Fibroblast of pulmonary artery (primary cell): ENCODE measurements at places on chromosomes 5 and 9.
A peak's percentile ranks its signal among the peaks of the same experiment; 100 is the strongest.

DNA sequence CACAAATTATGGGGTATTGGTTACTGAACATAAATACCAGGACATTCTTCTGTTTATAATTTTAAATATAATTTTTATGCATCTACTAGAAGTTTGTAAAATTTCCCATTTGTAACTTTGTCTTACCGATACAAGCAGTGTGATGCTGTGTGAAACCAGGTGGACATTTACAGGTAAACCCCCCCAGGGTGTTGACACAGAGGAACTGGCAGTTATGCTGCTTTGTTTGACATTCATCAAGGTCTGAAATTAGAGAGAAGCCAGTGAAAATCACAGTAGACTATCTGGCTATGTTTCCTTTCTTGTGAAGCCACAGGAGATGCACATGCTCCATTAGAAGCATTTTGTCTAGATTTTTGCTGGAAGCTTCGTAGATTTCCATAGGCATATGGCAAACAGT lies 190.9 kb downstream of the SLC12A2 start:
- DNase-seq = no peak

GRCh38 chr5:66769839-66770617 lies 173.8 kb downstream of the MAST4 start:
- DNase-seq = peak; percentile 31

GRCh38 chr5:173793648-173794548 lies 94.3 kb upstream of the CPEB4 start:
- DNase-seq = no peak

DNA sequence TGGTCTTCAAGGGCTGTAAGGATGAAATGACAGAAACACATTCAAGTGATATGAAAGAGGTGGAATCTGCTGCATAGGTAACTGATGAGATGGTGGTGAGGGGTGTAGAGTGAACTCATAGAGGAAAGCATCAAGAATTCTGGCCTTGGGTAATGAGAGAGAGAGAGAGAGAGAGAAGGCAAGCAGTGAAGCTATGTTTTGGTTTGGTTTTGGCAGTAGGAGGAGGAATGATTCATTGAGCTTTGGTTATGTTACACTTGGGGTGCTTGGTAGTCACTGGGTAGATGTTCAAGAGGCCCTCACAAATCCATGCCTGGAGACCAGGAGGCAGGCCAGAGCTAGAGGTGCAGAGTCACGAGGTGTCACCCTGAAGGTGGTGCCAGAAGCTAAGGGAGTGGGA lies 89.5 kb downstream of the EGFLAM start:
- no peak for DNase-seq

GRCh38 chr5:71932655-71933338 lies 174.5 kb upstream of the MAP1B start:
- DNase-seq = peak; percentile 94

GRCh38 chr9:38284039-38284575 lies 108.4 kb upstream of the ALDH1B1 start:
- no peak for DNase-seq

DNA sequence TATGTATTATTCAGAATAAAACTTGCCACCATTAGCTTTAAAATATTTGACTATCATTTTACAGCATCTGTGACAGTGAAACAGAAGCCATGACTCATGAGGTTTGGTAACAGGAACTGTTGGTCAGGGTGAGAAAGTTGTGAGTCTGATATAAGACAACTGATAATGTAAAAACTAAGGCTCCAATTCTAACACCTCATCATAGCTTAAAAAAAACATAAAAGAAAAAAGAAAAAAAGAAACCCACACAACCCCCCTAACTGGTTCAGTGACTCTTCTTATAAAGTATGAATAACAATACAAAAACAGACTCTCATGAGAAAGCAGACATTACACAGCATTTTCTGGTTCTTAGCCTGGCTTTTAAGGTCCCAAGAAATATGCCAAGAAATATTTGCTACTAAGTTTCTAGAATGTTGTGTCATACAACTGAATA lies 85.8 kb downstream of the MRPS27 start:
- DNase-seq = peak; percentile 63

DNA sequence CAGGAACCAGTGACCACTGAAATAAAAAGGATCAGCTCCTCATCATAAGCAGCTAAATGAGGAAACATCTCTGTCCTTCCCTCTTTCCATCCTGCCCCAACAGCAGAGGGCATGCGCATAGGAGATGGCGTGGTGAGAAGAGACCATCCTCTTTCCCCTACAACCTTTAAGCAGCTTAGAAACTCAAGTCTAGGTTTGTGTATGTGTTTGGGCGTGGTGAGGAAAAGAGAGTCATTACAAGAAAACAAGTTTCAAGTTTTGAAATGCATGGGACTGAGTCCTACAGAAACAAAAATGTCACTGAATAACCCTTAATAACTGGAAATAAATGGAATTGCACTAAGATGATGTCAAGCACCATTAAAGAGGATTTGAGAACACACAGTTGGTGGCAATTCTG lies 96.4 kb upstream of the IL12B start:
- no peak for DNase-seq

DNA sequence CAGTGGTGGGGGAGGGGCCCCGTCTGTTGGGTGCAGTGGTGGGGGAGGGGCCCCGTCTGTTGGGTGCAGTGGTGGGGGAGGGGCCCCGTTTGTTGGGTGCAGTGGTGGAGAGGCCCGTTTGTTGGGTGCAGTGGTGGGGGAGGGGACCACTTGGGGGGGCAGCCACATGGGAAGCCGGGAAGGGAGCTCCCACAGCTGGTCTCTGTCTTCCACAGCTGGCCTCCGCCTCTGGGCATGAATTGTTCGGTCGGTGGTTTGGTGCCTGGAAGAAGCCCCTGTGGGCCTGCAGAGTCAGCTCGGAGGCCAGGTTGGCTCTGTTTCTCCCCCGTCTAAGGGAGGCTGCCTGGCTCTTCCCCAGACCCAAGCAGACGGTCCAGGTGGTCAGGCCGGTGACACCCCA lies 69.3 kb downstream of the COL5A1 start:
- DNase-seq = no peak

GRCh38 chr9:73531658-73532057 lies 380.0 kb downstream of the ANXA1 start:
- DNase-seq = no peak

DNA sequence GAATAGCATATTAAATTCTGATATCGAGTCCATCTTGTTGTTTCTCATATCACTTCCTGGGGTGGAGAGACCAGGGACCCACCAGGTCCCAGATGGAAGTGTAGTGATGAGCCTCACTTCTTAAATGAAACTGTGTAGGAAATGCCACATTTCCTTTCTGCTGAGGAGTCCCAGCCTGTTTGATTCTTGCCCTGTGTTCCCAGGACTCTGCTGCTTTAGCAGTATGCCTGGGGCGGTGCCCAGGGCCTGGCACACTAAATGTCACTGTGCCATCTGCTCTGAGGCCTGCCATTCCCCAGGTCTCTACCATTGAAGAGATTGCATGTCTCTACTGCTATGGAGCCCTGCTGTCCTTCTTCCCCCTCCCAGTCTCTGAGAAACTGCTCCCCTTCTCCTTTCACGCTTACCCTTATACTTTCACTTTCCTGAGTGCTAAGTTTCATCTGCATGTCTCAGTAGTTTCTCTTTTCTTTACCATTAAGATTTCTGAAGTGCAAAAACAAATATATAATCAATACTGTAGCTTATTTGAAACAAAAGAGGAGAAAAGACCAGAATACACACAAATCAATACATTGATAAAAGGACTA lies 260.4 kb downstream of the GABRB2 start:
- DNase-seq = no peak

- peak; percentile 73 for DNase-seq
Measured at GRCh38 chr5:59693492-59694309, 199.8 kb downstream of the PDE4D start.

DNA sequence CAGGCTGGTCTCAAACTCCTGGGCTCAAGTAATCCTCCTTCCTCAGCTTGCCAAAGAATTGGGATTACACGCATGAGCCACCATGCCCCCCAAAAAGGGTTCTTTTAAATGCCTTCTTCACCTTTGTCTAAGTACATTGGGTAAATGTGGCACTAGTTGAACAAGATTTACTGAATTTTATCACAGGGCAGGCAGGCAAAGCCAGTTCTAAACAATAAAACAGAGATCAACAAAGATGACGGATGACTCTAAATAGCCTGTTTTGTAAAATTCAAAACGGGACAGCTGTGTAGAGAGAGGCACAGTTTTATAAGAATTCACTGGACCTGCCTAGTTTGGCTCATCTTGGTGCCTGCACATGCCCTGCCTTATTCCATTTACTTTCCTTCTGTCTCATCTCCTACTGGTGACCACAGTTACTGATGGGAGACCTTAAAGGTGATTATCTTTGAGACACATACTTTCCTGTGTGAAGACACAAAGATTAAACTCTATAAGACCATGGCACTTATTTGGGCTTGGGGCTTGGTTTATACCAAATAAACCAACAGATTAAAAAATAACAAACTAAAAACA lies 149.6 kb upstream of the DMRT1 start:
- DNase-seq = no peak

GRCh38 chr9:134332266-134332665 lies 6.0 kb downstream of the RXRA start:
- DNase-seq = no peak

GRCh38 chr9:87698069-87698809 lies 27.7 kb upstream of the CTSL start:
- DNase-seq = no peak

- DNase-seq = no peak
Measured at GRCh38 chr5:69341520-69342161, 9.0 kb upstream of the CCDC125 start.

GRCh38 chr5:149794487-149794971 lies 64.4 kb downstream of the PPARGC1B start:
- DNase-seq = no peak

GRCh38 chr9:132595319-132595718 lies 12.9 kb downstream of the BARHL1 start:
- no peak for DNase-seq

DNA sequence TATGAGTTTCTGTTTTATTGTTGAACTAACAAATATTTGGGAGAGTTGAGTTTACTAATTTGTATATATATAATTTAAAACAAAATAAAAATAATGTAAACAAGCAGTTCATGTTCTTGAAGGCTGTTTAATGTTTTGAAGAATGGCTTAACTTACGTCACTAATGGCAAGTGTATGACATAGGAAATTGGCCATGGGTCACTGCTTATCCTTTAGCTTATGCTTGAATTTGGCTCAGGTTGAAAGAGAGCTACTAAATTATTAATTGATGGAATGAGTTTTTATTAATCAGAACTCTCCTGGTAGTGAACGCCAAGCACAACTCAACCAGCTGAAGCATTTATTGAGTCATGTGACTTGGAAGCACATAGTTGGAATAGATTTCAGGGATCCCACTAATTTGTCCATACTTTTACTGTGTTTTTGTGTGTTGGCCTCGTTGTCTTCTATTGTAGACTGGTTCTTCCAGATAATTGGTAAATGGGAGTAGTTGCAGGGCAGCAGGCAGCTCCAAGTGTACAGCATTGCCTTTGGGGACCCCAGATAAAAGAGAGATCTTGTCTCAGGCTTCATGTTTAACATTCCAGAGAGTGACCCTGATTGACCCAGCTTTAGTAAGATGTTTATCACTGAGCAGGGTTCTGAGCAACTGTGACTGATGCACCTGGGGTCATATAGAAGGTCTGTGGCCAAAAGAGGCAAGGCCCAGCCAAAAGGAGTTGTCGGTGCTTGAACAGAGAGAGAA lies 13.5 kb downstream of the C5orf58 start:
- DNase-seq = no peak

GRCh38 chr5:74948031-74948546 lies 81.9 kb upstream of the FAM169A start:
- DNase-seq = peak; percentile 7

DNA sequence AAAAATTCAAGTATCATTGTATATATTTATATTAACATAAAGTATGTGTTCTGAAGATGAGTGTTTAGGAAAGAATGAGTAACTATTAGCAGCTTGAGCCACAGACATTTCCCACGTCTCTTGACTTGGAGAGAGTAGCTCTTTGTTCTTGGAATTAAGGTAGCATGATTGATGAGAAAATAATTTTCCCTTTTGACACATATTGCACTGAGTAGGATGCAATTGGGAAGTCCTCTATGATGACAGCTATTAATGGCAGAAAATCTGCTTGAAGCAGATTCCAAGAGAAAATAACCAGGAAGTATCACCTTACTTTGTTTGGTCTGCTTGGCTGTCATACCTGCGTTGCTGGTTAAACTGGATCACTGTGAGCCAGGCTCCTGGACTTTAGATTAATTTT lies 204.8 kb downstream of the TLE4 start:
- no peak for DNase-seq

- DNase-seq = no peak
Measured at GRCh38 chr5:113675166-113675565, 161.7 kb downstream of the YTHDC2 start.

GRCh38 chr5:401146-402034 lies 41.6 kb upstream of the EXOC3 start:
- no peak for DNase-seq

DNA sequence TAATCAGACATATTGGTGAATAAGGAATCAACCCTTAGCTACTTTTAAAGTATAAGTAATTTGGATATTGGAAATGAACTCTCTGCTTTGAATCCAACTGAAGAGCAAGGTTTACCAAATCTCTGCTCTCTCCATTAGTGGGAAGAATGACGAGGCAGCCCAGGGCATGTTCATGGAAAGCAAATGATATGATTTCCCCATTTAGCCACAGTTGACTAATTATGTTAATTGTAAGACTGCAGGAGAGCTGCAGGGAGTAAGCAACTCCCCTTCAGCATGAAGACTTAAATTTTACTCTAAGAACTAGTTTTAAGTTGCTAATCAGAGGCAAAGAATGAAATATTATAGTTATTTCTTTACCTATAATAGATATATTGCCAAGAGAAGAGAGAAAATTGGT lies 194.3 kb upstream of the CD180 start:
- no peak for DNase-seq

DNA sequence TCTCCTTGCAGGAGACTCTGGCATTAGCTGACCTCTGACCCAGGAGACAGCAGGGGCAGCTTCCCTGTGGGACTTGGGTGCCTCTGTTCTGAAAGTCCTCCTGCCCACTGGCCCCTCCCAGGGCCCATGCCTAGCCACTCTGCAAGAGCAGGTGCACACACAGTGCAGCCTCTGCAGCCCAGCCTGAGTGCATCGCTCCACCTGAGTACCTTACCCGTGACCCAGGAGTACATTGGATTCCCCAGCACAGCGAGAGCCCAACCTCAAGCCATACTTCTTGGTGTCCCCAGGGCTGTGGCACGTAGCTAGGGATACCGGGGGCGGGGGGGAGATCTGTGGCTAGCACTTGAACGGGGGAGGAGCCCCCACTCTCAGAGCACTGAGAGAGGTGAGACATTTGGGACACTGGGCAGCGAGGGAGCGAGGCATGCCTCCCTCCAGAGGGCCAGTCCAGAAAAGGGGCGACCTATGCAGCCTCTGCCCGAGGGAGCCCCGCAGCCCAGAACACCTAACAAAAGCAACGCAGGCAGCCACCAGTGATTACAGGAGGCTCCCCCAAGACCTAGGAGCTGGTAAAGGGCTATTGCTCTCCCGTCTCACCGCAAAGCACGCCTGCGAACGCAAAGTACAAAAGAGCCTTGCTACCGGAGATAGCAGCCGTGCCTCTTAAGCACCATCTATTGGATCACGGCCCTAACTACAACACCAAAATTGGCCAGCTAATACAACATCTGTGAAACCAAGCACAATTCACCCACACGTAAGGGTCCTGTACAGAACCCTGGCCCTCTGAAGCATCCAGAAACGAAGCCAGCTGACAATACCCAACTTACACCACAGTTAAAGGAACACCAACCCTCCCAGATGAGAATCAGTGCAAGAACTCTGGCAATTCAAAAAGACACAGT lies 826 bp upstream of the PRDM9 start:
- peak; percentile 64 for DNase-seq
